NCI-H510A (cell line): ENCODE measurements at places on chromosomes 4 and X.

GRCh38 chr4:34633241-34633640 is 1611.1 kb downstream of the ARAP2 start:
- no peak for DNase-seq

GRCh38 chr4:139556724-139557555 is 921 bp upstream of the SETD7 start:
- DNase-seq: peak; percentile 85

DNA sequence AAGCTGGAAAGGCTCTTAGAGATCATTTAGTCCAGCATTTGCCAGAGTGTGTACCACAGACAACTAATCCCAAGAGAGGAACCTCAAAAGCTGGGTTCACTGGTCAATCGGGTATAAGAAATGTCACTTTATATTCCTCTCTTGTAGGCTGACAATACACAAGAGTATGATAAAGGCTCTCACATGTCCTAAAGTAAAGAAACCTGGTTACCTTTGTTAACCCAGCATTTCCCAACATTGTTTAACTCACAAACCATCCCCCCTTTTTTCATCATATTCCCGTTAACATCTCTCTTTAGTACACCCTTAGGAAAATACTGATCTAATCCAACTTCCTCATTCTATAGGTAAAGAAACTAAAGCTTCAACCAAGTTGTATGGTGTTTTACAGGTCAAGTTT is 74.4 kb downstream of the MBNL3 start:
- DNase-seq: no peak

DNA sequence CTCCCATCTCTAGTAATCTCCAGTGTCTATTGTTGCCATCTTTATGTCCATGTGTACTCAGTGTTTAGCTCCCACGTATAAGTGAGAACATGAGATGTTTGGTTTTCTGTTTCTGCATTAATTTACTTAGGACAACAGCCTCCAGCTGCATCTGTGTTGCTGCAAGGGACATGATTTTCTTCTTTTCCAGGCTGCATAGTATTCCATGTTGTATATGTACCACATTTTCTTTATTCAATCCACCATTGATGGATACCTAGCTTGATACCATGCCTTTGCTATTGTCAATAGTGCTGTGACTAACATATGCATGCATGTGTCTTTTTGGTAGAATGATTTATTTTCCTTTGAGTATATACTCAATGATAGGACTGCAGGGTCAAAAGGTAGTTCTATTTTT is 18.6 kb upstream of the ANKRD17 start:
- no peak for DNase-seq

DNA sequence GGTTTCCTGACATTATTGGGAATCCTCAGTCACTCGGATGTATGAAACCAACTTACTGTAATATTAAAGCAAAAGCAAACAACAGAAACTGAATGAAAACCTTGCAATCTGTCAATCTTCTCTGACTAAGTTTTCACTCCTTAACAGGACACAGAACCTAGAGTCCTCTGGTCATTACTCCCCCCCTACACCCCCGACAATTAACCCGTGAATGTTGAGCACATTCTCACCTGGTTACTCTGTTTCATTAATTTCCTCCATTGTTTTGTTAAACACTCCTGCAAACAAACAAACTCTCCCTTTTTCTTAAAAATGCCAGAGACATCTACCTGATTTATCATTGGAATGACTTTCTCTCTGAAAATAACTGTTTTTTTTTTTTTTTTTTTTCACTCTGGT is 469.0 kb upstream of the PRKX start:
- DNase-seq: no peak

GRCh38 chr4:125765941-125766340 is 451.2 kb downstream of the FAT4 start:
- DNase-seq: no peak

GRCh38 chr4:128228845-128229795 is 58.5 kb downstream of the PGRMC2 start:
- DNase-seq: no peak

GRCh38 chr4:88702782-88703181 is 5.2 kb upstream of the NAP1L5 start:
- no peak for DNase-seq

DNA sequence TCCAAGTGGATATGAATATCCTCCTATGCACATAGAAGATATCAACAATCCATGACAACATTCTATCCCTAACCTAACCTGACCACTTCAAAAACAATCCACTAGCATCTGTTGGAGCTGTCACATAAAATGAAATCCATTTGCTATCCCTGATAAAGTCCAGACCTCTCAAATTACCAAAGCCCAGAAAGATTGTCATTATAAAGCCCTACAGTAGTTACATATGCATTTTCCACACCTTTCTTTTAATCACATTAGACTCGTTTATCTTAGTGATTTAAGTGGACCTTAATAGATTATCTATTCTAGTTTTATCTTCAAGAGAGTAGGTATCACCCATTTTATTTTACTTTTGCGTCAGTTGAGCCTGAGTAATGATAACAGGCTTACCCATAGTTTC is 30.6 kb downstream of the LDB2 start:
- no peak for DNase-seq

- no peak for DNase-seq
These were observed 91.9 kb downstream of the EGF start for GRCh38 chr4:110004556-110004955.

DNA sequence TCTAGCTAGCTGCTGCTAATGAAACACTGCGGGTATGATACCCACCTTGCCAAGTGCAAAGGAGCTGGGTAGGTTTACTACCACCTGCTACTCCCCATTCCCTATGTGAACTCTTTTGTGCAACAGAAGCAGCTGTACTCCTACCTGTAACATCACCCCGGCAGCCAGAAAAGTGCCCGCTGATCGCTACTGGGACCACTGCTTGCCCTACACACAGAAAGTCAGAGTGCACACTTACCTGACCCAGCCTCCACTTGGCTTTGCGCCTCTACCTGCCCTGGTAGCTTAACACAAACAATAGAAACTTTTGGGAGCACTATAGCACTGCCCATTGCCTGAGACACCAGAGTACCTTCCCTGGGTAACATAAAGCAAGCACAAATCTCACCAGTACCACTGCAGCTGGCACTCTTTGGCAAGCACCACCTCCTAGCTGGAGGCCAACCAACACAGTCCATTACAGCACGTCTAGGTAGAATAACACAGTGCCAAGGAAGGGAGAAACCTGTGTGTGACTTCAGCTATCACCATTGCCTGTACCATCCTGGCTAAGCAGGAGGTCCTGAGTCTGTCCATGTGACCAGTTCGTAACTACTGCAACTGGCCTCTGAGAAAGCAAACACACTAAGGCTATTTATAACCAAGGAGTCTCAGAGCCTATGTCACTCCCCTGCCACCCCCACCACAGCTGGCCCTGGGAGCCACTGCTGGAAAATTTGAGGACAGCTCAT is 80.1 kb downstream of the CENPC start:
- DNase-seq: no peak

GRCh38 chr4:110633358-110634341 is 10.8 kb upstream of the PITX2 start:
- DNase-seq: no peak

GRCh38 chr4:41058426-41058825 is 155.9 kb downstream of the APBB2 start:
- DNase-seq: no peak

DNA sequence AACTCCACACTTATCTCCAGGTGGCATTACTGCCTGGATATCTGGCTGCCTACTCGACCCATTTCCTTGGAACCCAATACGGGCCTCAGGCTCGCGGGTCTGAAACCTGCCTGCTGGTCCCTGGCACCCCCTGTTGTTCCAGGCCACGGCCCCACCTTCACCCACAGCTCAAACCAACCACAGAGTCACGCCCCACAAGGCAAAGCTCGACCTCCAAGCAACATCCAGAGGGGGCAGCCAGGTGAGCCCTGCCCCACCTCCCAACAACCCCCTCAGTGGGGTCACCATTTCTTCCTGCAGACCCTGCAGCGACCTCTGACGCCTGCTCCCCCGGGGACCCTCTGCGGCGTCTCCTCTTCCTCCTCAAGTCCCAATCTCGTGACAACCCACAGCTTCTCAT is 76.2 kb downstream of the WFS1 start:
- no peak for DNase-seq

- peak; percentile 29 for DNase-seq
These were observed at the start of gene NUDT6 for GRCh38 chr4:122921971-122922876. NUDT6 (minus strand) TSS chr4:122922597; CDS start chr4:122922572, 25 bp downstream.

- no peak for DNase-seq
These were observed 48.0 kb downstream of the RASL11B start for GRCh38 chr4:52910115-52910514.

DNA sequence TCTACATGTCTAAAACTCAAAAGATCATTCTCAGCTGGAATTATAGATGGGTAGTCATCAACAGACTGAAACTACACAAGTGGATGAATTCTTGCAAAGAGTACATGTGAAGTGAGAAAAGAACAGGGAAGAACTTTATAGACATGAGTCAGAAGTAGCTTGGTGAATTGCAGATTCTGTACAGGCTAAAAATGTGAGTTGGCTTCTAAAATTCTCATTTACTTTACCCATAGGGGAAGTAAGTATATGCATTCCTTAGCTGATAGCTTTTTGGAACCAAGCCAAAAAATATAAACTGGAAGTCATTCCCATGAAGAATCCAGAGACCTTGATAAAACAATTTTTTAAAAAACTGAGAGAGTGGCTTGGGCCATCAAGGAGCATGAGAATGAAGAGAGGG is 584.2 kb upstream of the FTHL17 start:
- no peak for DNase-seq

DNA sequence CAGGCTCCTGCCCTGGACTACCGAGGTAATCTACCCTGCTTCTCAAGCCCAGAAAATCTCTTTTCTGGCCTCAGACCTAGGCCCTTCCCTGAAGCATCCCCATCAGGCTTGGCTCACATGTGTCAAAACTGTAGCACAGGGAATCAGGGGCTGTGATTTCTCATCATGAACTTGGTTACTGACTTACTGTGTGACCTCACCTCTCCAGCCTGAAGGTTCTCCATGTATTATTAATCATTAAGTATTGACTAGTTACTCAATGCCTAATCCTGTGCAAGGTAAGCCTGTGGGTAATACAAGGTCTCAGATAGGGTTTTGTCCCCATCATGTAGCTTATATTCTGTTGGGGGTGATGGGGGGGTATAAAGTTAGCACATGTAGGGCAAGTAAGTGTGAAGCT is 6.8 kb downstream of the SRPX2 start:
- DNase-seq: no peak

GRCh38 chr4:41215155-41215554 is 813 bp upstream of the APBB2 start:
- DNase-seq: no peak

GRCh38 chr4:74873545-74874301 is 59.2 kb upstream of the PARM1 start:
- DNase-seq: no peak

- no peak for DNase-seq
These were observed 55.5 kb downstream of the SHISA3 start for GRCh38 chr4:42452823-42453222.

- no peak for DNase-seq
These were observed 38.6 kb downstream of the NSUN7 start for GRCh38 chr4:40788331-40788730.

- DNase-seq: no peak
These were observed 113.4 kb downstream of the ANXA5 start for GRCh38 chr4:121583396-121583795.

GRCh38 chr4:157509341-157509740 is 288.8 kb downstream of the GRIA2 start:
- no peak for DNase-seq

DNA sequence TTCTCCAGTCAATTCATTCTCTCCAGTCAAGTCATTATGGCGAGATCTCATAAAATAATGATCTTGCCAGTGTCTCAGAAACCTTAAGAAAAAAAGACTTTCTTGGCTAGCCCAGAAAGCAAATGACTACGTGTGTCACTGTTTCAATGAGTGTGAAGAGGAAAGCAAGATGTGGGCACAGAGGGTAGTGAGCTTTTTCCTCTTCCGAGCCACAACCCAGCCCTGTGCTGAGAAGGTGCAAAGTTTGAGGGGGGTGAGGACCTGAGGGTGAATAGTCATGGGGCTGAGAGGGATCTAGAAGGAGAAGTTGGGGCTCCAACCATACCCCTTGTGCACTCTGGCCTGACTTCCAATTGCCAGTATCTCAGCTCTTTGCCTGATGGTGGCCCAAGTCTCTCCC is 85.6 kb upstream of the EGFL6 start:
- DNase-seq: no peak

DNA sequence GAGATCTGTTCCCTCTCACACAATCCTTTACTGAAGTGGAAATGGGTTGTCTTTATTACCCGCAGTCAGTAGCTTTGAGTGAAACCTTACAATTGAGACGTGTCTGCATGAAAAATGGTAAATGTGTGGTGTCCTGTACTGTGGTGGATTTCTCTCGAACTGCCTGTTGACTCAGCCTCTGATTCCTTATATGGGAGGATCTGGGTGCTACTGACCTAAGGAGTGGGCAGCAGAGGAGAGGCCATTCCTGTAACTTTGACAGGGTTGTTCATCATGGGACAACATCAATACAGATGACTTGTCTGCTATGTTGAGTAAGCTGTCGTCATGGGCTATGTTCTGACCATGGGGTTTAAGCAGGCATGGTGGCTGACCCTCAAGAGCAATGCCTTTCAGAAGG is 159.6 kb upstream of the WDR1 start:
- DNase-seq: no peak

GRCh38 chr4:82906469-82906868 is 5.9 kb downstream of the THAP9 start:
- no peak for DNase-seq

- no peak for DNase-seq
These were observed 4.9 kb downstream of the FRAS1 start for GRCh38 chr4:78061939-78062570.

GRCh38 chrX:97898798-97899197 is 1015.1 kb downstream of the RPA4 start:
- no peak for DNase-seq

GRCh38 chrX:109535578-109535977 is 1.1 kb upstream of the NXT2 start:
- no peak for DNase-seq
